ENCODE measurements at places on chromosomes 3 and 15.

DNA sequence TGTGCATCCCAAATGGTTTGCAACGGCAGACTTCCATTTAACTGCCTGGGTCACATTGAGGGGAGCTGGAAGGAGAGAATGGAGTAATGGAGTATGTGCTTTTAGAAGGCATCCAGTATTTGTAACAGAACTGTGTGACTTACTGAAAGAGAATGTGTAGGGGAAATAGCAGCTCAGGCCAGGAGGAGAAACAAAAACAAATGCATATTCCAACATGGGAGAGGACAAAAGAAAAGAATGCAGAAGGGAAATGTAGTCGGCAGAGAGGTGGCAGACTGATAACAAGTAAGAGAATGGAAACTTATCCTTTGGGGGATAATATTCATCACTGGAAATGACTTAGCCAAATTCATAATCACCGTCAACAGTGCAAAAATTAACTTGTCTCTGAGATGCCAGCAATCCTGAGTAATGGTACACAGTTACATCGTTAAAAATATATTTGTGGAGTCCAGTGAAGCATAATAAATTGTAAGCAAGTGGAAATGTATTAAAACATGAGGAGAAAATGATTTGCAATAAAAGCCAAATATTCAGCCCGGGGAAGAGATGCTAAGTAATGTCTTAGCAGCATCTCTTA, 294.9 kb upstream of the SGO1 start:
- DNase-seq, result no peak

GRCh38 chr3:171768281-171768900, 41.9 kb downstream of the PLD1 start:
- DNase-seq, result no peak

DNA sequence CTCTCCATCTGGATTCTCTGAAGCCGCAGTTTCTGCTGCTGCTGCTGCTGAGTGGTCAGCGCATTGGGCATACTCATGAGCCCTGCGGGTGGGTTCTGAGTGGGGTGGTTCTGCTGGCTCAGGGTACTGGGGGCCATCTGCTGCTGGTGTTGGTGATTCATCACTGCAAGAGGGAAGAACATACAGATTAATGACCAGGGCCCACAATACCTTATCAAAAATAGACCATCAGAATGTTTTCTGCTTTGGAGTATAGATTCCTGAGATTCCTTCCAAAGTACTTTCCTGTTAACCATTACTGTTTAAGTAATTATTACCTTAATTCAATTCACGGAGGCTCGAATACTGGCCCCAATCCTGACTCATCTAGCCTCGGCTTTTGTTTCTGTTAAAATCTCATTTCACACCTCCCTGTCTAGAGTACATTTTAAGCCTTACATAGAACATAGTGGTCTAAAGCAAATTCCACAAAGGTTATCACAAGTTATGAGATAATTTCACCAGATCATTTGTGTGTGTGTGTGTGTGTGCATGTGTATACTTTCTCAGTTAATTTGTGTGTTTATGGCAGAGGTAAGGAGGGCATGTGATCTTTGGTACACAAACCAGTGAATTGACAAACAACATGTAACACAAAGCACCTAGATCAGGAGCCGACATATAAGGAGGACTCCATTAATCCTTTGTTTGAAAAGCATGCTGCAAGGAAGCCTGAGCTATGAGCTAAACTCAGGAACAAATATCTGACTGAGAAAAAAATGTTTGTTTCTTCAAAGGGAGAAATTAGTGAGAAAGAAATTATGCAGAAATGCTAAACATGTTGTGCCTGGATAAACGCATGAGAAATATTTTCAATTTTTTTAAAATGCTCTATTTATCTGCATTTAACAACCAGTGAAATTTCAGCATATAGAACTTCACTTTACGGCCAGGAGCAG, 68.1 kb downstream of the TM4SF4 start:
- no peak for DNase-seq

- no peak for DNase-seq
These were observed 448.6 kb upstream of the ATP10A start for GRCh38 chr15:26311710-26312236.

GRCh38 chr15:94079459-94079858, 151.9 kb upstream of the MCTP2 start:
- no peak for DNase-seq

DNA sequence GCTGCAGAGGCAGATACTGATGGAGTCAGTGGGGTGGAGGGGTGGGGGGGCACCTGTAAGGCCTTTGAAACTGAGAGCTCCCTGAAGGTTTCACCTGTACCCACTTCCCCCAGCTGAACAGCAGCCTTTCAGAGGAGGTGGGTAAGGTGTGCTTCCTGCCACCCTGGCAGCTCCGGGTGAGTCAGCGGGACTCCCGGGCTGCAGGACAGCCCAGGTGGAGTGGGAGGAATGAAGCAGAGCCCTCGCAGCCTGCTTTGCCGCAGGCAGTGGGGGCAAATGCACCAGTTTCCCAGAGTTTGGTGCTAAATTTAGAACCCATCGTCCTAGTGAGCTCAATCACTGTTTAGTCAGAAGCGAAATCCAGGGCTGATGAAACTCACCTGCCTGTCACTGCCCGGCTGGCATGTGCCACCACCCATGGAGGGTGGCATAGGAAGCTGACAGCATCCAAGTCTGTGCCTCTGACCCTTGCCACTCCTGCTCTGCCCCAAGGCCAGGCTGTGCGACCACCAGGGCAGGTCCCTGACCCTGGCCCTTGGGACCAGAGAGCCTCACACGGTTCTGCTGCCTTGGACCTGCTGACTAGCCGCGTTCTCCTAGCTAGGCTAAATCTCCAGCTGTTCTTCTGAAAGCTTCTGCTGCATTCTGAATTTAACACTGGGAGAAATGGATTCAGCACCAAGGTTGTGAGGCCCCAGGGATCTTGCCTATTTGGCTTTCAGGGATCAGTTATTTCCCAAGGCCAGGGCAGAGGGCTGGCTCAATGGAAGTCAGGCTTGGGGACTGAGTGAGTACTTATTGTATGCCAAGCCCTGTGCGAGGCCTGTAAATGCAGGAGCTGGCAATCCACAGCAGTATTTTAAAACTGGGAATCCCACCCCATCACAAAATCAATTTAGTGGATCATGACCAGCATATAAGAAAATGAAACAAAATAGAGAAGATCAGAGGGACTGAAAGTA, 67.3 kb upstream of the RASGRF1 start:
- no peak for DNase-seq

DNA sequence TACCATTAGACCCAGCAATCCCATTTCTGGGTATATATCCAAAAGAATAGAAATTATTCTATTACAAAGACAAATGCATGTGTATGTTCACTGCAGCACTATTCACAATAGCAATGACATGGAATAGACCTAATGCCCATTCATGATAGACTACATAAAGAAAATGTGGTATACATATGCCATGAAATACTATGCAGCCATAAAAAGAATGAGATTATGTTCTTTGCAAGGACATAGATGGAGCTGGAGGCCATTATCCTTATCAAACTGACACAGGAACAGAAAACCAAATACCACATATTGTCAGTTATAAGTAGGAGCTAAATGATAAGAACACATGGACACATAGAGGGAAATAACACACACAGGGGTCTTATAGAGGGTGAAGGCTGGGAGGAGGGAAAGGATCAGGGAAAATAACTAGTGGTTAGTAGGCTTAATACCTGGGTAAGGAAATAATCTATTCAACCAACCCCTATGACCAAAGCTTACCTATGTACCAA, 366.8 kb downstream of the EDEM1 start:
- DNase-seq, result no peak

DNA sequence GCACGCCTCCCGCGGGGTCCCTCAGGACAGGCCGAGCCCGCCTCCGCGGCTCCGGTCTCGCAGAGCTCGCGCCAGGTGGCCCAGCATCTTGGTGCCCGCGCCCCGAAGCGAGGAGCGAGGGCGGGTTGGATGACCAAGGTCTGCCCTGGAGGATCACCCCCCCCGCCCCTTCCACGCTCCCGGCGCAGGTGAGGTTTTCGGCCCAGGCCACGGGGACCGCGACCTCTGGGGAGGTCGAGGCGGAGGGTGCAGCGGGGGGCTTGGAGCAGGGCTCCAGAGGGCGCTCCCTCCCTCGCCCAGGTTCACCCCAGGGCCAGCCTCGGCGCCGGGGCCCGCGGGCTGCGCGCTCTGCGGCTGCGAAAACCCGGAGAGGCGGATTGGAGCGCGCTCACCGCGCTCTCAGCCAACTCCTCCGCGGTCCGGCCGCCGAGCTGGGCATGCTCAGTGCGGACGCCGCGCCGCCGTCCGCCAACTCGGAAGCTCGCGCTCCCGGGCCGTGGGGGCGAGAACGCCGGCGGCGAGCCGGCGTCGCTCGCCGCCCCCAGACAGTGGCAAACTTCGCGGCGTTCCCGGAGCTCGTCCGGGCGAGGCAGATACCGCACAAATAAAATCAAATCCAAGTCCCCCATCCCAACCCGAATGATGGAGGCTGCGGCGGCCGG, at the start of gene MED12L:
Gene MED12L (plus strand): TSS at position 438 of the 662 bp plus-strand sequence. CDS start 1,263 bp downstream, outside the sequence.
- no peak for DNase-seq

DNA sequence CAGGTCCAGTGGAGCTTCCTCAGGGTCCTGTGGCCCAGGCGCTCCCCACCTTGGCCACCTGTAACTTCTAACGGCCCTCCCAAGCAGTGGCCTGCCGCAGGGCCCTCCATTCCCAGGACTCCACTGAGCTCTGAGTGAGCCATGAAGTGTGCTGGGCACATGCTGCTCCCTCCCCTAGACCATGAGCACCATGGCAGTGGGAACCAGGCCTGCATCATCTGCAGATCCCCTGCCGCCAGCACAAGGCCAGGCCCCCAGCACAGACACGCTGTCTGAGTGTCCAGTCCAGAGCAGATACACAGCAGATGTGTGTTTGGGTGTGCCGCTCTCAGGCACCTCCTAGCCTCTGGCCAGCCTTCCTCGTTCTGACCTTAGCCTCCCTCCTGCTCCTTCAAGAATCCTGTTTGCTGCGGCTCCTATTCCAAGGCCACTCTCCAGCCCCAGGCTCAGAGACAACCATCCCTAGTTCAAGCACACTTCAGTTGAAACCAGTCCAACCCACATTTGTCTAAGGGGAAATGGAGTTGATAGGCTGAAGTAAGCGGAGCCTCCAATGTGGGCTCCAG, 7.0 kb upstream of the KLF15 start:
- DNase-seq, result no peak

- no peak for DNase-seq
These were observed 37.8 kb downstream of the CCNL1 start for GRCh38 chr3:157122116-157122515.

Data from stimulated activated CD4-positive, alpha-beta T cell treated with anti-CD3 and anti-CD28 coated beads, TNF-alpha, amount 100 ng/mL, for 1 hour (primary cell).